EL (cell line): ENCODE measurements at places on chromosomes 7 and 10.
A peak's percentile ranks its signal among the peaks of the same experiment; 100 is the strongest.

- DNase-seq: no peak
Observed at GRCh38 chr10:88903715-88904114, 23.7 kb downstream of the STAMBPL1 start.

- no peak for DNase-seq
Observed at GRCh38 chr7:18390535-18390907, 105.0 kb upstream of the HDAC9 start.

GRCh38 chr10:3622845-3623621 is 162.0 kb downstream of the KLF6 start:
- peak; percentile 71 for DNase-seq

DNA sequence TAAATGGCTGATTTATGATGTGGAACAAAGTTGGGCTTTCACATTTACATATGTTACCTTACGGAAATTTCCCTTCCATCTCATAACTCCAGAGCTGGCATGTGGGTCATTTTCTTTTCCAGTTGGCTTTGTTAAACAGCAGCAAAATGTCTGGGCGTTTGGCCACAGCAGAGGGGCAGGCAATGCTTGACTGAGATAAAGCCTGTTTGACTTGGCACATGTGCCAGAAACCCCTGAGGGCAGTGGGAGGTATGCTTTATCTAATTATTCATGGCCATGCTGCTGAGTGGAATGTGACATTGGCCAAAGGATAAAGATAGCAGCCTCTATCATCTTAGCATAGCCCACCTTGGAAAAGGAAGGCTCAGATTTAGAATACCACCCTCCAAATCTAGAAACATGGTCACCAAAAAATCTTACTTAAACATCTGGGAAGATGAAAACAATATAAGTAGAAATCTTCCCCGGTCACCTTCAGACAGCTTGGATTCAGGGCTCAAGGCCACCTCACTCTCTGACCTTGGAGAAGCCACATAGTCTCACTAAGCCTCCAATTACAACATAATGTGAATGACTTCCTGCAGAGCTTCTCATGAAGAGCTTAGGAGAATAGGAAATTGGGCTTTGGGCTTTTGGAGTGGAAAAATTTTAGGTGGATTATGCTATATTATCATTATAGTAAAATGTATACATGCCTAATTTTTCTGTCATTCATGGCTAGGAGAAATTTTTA is 101.5 kb downstream of the GRM3 start:
- DNase-seq: no peak

DNA sequence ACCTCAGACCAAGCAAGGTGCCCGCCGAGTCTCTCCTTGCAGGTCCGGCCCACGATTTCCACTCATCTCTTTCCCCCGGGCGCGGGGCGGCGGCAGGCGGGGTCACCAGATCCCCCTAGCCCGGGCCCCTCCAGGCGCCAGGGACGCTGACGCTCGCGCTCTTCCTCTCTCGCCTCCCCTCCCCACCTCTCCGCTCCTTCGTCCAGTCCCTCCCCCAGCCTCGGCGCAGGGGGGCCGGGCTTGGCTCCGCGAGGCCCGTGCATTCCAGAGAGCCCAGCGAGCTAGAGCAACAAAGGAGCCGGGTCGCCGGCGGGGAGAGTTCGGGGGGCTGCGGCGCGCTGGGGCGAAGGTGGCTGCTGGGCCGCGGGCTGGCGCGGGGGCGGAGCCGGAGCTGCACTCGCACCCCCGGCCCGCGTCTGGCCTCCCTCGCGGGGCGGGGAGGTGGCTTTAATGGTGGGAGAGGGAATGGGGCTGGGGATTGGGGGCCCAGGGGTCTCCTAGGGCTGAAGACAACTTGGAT is at the start of gene SMO:
Gene SMO (plus strand): TSS at position 262 of the 520 bp plus-strand sequence. CDS start 519 bp downstream, outside the sequence.
- peak; percentile 53 for DNase-seq

DNA sequence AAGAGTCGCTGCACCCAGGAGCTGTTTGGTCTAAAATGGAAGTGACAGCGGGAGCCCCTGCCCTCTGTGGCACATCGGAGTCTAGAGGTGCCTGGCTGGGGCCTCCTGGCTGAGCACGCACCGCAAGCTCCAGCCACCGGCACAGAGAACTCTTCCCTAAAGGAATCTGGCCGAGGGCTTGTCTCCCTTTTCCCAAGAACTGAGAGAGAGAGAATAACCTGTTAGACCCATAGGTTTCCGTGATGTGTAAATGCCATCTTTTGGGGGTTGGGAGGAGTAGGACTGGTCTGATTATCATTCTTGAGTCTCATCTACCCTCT is 47.3 kb downstream of the PROSER2 start:
- DNase-seq: no peak

- peak; percentile 6 for DNase-seq
Observed at GRCh38 chr10:22010973-22011408, 7.5 kb upstream of the DNAJC1 start.

DNA sequence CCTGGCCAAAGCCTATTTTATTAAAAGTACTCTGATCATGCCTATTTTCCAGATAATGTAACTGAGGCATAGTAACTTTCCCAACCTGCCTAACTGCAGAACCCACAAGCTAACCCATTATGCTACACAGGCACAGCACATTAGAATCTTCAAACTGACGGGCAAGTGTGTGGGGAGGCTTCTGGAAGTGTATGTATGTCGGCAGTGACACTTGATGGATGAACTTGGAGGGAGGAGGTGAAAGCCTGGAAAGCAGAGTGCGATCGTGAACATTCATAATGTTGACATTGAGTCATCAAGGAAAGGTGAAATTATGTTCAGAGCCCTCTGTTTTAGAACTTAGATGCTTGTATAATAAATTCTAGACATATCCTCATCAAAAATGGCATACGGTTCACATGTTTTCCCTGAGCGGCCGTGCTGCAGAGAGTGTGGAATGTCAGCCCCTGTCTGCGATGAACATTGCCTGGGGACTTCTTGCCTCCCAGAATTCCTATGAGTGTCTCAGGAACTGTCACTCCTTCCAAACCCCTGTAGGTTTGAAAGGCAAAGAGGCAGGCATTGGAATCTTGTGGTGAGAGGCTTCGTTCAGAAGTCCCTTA is 102.4 kb downstream of the SLIT1 start:
- no peak for DNase-seq

- no peak for DNase-seq
Observed at GRCh38 chr10:117143103-117143823, 5.2 kb upstream of the VAX1 start.

DNA sequence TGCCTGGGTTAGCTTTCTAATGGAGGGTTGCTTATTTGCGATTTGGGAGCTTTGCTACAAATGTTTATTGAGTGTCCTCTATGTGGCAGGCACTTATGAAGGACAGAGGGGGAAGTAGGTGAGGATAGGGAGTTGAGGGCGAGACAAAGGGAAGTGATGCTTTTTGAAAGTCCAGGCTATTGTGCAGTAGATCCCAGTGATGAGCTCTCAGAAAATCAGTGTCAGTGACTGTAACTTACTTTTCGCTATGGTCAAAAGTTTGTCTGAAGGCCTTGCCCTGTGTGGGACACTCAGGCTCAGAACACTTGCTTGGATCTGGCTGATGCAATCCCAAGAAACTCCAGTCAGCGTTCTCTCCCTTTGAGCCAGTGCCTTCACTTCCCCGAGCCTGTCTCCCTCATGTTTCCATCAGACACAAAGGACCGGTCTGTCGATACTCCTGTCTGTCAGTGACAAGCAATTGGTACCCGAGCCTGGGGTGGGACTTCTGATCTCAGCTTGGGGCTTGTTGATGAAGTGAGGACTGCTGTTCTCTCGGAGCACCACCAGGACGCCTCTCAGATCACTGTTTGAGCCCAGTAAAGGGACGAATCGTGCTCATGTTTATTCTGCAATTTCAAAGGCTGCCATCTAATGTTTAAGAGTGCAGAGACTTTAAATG is 63.1 kb upstream of the SORCS3 start:
- DNase-seq: no peak

DNA sequence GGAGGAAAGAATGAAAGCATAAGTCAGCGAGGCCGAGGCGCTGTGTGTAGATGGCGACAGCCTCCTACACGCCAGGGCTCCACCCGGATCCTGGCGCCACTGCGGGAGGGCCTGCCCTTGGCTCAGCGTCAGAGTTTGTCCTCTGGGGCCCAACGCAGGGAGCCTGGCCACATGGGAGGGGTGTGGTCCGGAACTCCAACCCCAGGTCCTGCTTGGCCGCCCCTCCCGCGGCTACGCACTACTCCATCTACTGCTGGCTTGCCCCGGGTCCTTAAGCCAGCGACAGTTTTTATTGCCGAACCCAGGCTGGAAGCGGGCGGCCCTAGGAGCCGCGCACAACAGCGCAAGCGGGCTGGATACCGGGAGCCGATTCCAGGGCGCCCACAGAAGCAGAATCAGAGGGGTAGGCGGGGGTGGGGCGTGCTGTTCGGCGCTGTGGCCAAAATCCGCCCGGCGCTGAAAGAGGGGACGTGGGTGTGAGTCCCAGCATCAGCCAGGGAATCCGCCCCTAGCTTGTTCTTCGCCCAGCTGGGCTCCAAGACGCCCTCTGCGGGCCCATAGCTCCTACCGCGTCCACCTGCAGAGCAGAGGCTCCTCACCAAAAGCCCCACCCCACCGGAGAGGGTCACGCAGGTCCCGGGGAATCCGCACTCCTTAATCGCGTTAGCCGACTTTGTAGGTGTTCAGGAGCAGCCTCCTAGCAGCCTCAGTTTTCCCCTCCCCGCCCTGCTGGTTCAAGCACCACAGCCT is 4.5 kb downstream of the KAZALD1 start:
- peak; percentile 80 for DNase-seq

- DNase-seq: no peak
Observed at GRCh38 chr10:17730667-17731066, 21.3 kb upstream of the TMEM236 start.

DNA sequence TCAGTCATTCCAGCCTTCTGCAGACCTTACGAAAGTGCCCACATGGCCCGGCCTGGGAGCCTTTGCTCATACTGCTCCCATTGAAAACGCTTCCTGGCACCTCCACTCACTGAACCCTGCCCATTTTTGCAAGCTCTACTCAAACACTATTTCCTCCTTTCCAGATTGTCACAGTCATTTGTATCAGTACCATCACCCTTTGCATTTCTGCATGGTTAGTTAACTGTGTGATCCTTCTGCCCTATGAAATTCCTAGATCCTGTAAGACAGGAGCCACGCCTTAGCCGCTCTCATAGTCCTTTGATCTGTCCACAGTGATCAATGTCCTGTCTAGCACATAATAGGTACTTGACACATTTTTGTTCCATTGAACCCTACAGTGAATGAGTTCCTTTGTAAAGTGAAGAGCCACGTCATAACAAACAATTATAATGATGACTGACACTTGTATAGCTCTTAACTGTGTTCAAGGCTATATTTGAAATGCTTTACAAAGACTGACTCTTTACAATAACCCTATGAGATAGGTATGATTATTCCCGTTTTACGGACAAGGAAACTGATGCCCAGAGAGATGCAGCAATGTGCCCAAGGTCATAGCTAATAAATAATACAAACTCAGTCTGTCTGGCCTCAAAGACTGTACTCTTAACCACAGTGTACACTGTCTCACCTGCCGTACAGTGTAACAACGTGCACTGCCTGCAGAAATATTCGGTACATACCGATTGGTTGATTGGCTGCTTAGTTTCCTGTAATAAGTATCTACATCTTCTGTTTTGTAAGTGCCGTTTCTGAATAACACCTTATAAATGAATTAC is 16.6 kb upstream of the ITIH2 start:
- no peak for DNase-seq

DNA sequence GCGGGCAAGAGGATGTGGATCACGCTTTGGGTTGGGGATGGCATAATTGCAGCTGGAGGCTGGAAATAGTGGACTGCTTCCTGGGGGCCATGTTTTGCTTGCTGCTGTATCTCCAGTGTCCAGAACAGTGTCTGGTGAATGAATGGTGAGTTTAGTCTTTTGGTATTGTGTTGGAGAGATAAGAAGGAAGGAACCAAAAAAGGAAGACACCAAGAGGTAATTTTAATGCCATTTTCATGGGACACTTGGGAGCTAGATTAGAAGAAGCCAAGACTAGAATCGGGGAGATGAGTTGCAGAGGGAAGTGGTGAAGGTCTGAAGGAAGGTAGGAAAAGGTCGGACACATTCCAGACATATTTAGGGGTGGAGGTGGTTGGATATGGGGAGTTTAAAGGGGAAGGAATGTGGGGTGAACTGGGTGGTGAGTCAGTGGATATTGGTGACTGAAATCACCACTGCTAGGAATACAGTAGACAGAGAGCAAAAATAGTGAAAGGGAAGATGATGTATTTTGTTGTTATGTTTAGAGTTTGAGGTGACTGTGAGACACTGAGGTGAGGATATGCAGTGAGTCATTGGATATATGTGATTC is 76.7 kb downstream of the CCNY start:
- peak; percentile 84 for DNase-seq

- DNase-seq: no peak
Observed at GRCh38 chr7:47277321-47277781, 304.6 kb downstream of the TNS3 start.

GRCh38 chr7:151888079-151889067 is 11.5 kb upstream of the PRKAG2 start:
- DNase-seq: no peak

- DNase-seq: no peak
Observed at GRCh38 chr10:132204781-132205473, 18.2 kb downstream of the DPYSL4 start.

GRCh38 chr10:47249881-47250280 is 50.1 kb upstream of the GDF10 start:
- no peak for DNase-seq

DNA sequence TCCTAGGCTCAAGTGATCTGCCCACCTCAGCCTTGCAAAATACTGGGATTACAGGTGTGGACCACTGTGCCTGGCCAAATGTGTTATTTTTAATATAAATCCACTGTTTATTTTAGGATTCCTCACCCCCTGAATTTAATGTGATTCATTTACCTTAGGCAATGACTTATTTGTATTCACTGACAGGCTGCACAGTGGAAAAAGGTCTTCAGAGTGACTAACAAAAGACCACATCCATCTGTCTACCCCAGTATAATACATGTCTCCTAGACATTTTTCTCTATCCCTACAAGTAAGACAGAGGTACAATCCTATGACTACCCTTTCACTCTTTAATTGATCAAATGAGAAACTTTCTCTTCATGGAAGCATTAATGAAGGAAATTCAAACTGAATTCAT is 230.2 kb downstream of the AHR start:
- peak; percentile 7 for DNase-seq

GRCh38 chr10:112365451-112365850 is 8.5 kb upstream of the ACSL5 start:
- DNase-seq: no peak

DNA sequence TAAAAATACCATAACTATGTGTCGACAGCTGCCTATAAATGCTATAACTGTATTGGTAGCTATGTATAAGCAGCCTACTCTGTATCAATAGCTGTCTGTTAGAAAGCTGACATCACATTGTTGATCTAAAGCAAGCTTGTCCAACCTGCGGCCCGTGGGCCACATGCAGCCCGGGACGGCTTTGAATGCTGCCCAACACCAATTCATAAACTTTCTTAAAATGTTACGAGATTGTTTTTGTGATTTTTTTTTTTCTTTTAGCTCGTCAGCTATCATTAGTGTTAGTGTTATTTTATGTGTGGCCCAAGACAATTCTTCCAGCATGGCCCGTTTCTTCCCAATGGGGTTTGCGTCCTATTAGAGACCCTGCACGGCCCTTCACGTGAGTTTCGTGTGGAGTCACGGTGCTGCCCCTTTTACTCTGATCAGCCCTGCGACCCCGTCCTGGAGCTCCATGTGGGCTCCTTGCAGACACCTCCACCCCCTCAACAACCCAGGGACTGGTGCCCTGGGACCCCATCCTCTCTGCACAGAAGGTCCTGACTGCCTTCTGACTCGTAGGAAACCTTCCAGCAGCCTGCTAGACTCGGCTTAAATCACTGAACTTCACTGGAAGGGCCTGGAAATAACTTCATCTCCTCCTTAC is 4.5 kb upstream of the PRKAR1B start:
- DNase-seq: no peak

- DNase-seq: no peak
Observed at GRCh38 chr7:43669286-43670081, 59.8 kb downstream of the COA1 start.
